Activated naive CD4-positive, alpha-beta T cell treated with Interleukin-2 at 50 U/mL for 16 hours (primary cell): ENCODE measurements at places on chromosomes 7 and 10.

DNA sequence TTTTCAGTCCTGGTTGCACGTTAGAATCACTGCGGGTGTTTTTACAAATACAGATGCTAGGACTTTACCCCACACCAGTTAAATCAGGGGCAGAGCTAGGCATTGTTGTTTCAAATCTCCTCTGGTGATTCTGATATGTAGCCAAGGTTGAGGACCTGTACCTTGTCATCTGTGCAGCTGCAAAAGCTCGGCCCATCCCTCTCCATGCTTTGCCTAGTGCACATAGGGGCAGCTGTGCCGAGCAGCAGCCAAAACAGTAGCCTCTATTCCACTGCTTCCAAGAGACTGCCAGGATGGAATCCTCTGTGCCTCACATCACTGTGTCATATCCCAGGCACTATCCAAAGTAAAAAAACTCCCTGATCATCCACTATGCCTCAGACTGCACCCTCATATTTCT, 181.3 kb downstream of the CDK14 start:
- no peak for DNase-seq

DNA sequence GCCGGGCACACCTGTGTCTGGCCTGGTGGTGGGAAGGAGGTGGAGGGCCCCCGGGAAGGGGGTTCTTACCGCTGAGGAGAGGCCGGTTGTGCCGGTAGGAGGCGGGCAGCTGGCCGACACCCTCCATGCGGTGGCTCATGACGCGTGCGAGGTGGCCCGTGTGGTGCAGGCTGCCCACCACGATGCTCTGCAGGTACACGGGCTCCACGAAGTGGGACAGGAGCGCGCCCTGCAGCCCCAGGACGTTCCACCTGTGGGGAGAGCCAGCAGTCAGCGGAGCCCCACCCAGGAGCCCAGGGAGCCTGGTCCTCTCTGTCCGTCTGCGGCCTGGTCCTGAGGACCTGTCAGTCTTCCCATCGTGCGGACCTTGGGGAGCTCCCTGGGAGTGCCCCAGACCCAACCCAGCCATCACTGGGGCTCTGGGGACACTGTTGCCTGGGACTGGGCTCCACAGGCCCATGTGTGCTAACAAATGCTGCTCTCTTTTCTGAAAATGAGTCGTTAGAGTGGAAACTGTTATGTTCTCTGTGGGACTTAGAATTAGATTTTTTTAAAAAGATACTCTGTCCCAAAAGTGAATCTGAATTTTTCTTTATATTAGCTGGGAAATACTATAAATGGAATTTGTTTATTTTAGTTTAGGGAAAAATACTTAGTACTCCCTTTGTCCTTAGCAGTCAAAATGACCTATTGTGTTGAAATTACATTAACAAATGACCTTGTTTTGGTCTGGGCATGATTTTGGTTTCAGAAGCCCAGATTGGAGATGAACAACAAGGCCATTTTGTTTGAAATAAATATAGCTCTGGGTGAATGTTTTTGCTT, 143.9 kb downstream of the WDR37 start:
- no peak for DNase-seq

DNA sequence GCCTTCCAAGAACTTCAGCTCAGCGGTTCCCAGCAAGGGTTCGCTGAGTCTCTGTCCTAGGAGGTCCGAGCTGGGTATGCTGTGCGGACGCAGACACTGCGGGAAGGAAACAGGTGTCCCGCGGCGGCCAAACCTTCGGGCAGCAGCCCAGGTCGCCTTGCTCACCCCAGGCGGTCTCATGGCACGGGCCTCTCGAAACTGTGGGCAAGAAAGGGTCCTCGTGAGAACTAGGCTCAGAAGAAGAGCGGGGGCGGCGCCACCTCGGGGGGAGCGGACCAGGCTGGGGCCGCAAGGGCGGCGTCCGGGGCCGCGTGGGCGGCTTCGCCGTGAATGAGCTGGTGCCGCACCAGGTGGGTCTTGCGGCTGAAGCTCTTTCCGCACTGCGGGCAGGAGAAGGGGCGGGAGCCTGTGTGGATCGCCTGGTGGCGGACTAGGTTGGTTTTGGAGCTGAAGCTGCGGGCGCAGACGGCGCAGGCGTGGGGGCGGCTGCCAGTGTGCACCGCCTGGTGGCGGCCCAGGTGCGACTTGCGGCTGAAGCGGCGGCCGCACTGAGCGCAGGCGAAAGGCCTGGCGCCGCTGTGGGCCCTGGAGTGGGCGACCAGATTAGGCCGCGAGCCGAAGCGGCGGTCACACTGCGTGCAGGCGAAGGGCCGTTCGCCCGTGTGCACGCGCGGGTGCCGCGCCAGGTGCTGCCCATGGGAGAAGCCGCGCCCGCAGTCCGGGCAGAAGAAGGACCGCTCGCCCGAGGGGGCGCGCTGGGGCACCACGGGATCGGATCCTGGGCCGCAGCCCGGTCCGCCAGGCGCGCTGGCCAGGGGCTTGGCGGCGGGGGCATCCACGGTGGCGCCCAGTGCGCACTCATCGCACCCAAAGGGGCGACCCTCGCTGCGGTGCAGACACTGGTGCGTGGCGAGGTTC, 8.6 kb downstream of the ZNF467 start:
- no peak for DNase-seq

GRCh38 chr10:94192974-94193373, 169.8 kb downstream of the NOC3L start:
- no peak for DNase-seq

GRCh38 chr10:26755443-26755903, 58.0 kb downstream of the PDSS1 start:
- DNase-seq: no peak

DNA sequence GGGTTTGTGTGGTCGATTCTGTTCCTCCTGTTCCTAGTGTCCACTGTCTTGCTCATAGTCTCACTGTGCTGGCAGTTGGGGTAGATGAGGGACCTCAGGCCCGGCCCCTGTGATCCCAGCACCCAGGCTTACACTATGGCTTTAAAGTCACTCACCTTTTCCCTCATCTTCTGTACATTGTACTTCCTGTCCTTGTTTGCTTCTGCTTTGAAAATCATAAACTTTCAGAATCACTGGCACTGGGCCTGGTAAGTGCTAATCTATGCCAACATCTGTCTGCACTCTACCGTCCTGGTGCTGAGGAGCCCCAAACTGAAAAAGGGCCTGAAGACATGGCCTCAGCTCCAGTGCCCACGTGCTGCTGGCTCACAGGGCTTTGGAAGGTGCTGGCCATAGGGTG, 5.7 kb upstream of the TAS2R60 start:
- DNase-seq: no peak

DNA sequence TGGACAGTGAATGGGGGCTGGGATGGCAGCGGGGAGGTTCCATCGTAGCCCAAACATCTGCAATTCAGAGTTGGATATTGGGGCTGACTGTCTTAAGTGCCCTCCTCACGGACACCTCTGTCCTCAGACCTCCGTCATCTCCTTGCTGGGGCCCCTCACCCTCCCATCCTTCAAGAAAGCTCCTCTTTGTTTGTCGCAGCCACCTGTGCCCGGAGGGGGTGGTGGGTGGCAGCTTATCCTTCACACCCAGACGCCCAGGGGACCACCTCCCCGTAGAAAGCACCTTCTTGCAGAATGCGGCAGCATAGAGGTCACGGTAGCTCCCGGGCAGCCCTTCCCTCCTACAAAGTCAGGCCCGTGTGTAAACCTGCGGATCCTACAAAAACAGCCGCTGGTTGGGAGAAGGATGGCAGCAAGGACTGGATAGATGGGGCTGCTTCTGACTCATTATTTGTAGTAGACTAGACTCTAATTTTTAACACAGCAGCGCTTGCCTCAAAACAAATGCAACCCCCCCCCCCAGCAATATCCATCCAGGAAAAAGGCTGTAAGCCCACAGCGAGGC, 1.3 kb upstream of the PTPRN2 start:
- no peak for DNase-seq

GRCh38 chr7:82273886-82274285, 169.7 kb downstream of the CACNA2D1 start:
- DNase-seq: no peak

- DNase-seq: no peak
These were observed 27.0 kb downstream of the CDK6 start for GRCh38 chr7:92809397-92809759.

DNA sequence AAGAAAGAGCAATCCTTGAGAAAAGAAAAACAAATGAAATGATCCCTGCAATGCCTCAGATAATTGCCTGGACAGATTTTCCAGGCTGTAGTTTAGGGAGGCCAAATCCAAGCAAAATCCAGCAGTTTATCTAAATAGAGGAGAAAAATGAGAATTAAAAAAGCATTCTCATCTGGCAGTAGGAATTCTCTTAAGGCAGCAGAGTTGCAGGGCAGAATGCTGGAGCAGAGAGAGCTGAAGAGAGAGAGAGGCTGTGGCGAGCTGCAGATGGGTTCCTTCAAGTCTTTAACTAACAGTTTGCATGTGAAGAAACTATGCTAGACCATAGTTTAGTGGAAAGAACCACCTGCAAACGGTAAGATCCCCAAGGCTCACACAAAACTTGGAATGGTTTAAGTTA, 6.0 kb upstream of the LIPA start:
- no peak for DNase-seq

DNA sequence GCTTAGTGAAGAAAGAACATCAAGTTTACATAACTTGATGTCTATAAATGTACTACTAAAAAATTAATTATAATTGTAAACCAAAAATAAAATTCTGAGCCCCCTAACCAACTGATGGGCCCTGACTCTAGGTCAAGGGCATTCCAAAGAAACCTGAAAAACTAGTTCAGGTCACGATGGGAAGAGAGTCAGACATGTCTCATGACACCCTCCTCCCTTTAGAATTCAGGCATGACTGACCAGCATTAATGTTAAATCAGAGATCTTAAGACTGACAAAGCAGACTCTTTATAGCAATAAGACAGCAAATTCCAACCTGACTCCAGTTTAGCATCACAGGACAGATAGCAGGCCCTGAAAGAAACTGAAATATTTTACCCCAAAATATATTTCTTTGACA, 21.6 kb upstream of the OTUD1 start:
- DNase-seq: no peak

- DNase-seq: no peak
These were observed 35.0 kb downstream of the TAF3 start for GRCh38 chr10:7853226-7853842.

GRCh38 chr10:104032144-104032775, 53.4 kb downstream of the COL17A1 start:
- DNase-seq: no peak

DNA sequence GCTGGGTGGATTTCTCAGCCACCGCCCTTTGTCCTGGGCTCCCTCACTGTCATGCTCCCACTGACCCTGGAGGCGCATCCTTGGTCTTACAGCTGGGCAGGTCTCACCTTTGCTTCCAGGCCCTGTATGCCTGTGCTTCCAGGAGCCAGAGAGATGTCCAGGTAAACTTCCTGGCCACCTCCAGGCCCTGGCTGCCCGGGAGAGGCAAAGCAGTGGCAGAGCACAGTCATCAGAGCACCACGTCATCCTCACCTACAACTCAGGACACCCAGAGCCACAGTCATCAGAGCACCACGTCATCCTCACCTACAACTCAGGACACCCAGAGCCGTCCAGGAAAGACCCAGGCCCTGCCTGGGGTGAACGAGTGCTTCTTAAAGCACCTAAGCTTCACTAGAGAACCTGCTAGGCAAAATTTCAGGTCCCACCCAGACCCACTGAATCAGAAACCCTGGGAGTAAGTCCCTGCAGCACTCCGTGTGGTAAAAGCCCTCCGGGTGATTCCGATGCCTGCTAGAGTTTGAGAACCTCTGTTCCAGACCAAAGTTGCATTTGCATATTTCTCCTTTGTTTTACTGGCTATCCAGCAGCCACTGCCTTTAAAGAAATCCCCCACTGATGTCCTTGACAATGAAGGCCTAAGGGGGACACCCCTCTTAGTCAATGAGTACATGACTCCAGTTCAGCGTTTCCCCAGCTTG, 62.3 kb downstream of the DLG5 start:
- no peak for DNase-seq

DNA sequence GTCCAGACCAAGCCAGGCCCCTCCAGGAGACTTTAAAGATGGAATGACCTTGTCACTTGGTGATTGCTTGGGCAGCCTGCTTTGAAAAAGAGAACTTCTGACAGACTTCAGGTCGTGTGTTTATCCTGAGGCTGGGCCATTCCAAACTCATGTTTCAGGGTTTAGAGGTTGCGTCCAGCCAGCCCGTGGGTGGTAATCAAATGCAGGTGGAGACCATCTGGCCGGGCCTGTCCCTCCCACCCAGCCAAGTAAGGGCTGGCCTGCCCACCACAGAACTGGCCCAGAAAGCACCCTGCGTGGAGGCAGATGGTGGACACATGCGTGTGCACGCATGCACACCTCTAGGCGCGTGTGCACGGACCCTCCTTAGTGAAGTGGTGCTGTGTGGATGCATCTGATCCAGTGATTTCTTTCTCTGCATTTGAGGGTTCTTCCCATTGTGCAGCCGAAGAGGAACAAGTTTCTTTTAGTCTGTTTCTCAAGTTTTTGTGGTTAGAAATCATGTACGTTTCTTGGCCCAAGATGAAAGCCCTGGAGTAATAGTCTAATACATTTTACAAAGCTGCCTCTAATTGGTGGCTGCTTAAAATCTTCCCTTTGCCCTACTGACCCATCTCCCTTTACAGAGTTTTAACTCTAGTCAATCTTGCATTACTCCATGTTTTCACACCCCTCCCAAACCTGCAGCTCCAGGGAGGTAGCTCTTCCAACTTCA, 43.0 kb downstream of the SUFU start:
- DNase-seq: no peak
